ENCODE measurements at places on chromosomes 4 and X.

DNA sequence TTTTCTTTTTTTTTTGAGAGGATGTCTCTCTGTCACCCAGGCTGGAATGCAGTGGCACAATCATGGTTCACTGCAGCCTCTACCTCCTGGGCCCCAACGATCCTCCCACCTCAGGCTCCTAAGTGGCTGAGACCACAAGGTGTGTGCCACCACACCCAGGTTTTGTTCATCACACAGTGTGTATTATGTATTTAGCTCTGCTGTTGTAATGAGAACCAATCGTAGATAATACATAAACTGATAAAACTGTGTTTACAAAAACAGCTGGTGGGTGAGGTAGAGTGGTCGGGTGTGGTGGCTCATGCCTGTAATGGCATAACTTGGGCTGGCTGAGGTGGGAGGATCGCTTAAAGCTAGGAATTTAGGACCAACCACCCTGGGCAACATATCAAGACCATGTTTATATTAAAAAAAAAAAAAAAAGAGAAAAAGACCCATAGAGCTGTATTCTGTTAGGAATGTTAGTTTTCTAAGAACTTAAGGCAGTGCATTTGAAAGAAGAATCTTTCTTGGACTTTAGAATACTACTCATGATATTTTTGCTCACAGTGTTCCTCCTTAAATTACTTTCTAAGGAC lies 34.9 kb downstream of the POLR2B start:
- DNase-seq: no peak

GRCh38 chrX:143623657-143624056 lies 12.2 kb downstream of the SLITRK4 start:
- no peak for DNase-seq

GRCh38 chr4:141909541-141909940 lies 273.2 kb downstream of the IL15 start:
- DNase-seq: no peak

DNA sequence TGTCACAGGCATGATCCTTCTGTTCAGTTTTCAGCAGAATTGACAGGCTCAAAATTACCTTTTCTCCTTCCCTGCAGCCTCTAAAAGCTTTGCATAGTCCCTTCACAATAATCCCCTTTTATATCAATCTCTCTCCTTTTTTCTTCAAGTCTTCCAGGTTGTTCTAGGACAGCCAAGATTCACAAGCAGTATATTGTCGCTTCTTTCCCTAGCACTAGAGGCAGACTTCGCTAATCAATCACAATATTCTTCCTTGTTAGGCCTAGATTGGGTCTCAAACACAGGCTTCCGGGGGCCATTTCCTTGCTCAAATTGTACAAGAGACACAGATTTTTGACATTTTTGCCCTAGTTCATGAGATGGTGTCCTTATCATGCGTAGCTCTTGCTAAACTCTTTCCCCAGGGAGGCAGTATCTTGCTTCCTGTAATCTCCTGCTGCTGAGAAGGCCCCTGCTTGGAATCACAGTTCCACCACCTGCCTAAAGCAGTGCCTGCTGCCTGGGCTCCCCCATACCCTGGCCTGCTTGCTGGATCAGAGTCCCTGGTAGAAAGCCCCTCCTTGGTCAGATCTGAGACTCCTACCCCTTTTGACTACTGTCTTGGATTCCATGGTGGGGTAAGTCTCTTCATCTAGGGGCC lies 57.3 kb downstream of the DMP1 start:
- DNase-seq: no peak

DNA sequence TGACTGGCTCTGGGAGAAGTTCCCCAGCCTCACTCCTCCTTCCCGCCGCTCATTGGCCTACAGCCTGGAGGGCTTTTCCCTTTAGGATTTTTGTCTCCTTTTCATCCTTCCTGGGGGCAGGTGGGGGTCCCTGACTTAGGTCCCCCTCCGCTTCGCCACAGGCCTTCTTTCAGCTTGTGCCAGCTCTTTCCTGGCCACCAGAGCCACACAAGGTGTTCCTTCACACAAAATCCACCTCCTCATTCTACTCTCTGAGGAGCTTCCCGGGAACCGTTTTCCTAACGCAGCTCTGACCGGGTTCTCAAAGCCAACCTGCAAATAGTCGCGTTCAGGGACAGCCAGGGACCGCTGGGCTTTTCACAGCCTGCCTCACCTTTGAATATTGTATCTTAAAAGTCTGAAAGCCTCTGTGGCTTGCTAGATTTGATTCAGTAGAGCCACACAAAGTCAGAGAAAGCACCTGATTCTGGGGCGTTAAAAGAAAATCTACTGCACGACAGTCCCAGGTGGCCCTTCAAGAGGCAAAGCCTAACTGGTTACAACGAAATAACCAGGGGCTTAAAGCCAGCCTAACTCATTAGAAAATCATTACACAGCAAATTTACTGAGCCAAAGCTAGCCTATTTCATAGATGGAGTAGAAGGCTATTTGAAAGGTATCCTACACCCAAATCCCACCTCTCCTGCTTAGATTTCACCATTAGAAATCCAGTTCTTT lies 731 bp upstream of the GPC3 start:
- no peak for DNase-seq

- peak; percentile 81 for DNase-seq
Observed at GRCh38 chrX:154397888-154398667, at the start of gene RPL10. Gene RPL10 (plus strand): TSS chrX:154398377. CDS start chrX:154398520, 143 bp downstream.

GRCh38 chrX:1031521-1032430 lies 180.7 kb downstream of the CRLF2 start:
- no peak for DNase-seq

All from stimulated activated CD4-positive, alpha-beta T cell treated with anti-CD3 and anti-CD28 coated beads, Interleukin-4, amount 100 ng/mL, for 4 hours (primary cell).